ENCODE measurements at places on chromosomes 5 and 9. TPM values are rescaled to one million over a fixed set of nuclear protein-coding genes. Genes with fewer than 3 reads are reported as not detected.

Gene CD274
- total RNA-seq = 20.8 TPM

Gene ANXA1
- total RNA-seq = 910 TPM

Gene TYRP1
- not detected for total RNA-seq

Gene INSL4
- total RNA-seq = not detected

Gene SPATA31A3
- total RNA-seq = not detected

Gene CDH9
- total RNA-seq = not detected

Gene PCDHB11
- 2.0 TPM for total RNA-seq

Gene ACOT12
- total RNA-seq = not detected

Gene COX7C
- 389 TPM for total RNA-seq

Gene FGF18
- 4.6 TPM for total RNA-seq

Gene SLC28A3
- total RNA-seq = 3.6 TPM

Gene TEX10
- total RNA-seq = 9.3 TPM

Gene PSMD5
- total RNA-seq = 35.6 TPM

Gene GALT
- 45.5 TPM for total RNA-seq

Gene C9orf153
- total RNA-seq = 1.0 TPM

Data from upper lobe of left lung (tissue), 6 donors.